Stimulated activated CD8-positive, alpha-beta memory T cell treated with anti-CD3 and anti-CD28 coated beads, Interleukin-4, amount 100 ng/mL, for 4 hours (primary cell): ENCODE measurements at places on chromosomes 3 and 15.

DNA sequence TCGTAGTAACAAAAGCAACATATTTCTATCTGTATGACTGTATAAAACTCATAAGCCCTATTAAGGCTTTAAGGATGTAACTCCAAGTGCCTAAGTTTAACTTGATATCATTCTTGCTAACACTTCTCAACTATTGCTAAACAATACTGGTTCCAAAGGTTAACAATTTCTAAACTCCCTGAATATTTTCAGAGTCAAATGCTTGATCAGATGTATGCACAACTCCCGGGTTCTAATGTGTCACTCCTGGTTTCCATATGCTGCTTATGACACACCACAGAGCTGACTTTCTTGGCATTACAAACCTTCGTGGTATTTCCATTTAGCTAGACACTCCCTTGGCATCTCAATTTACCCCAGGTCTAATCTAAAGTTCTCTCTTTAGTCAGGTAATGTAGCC lies 26.3 kb downstream of the DZIP1L start:
- no peak for DNase-seq

- DNase-seq, result no peak
Measured at GRCh38 chr3:116614795-116615362, 94.7 kb upstream of the TUSC7 start.

DNA sequence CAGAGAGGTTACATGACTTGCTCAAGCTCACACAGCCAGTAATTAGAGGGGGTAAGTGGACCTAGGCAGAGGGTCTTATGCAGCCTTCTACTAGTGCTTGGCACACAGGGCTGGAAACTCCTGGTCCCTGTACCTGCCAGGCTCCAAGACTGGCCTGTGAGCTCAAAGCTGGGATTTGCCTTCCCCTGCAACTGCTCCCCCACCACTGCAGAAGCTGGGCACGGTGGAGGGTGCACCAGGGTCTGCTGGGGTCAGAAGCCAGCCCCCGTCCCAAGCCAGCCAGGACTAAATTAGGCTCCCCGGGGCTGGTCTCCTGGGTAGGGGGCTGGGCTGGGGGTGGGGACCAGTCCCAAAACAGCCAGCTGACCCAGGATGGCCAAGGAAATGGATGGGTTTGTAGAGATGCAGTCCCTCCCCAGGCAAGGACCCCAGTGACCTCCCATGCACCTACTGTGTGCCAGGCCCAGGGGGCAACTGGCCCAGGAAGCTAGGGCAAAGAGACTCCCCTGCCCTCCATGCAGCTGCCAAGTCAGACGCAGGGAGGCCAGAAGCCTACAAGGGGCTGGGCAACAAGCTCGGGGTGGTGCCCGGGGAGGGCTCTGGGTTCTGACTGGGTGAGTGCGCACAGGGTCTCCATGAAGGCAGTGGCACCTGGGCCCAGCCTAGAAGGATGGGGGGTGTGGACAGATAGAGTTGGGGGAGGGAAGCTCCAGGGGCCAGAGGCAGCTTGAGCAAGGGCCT lies 51.8 kb upstream of the LINGO1 start:
- DNase-seq, result no peak

- no peak for DNase-seq
Measured at GRCh38 chr15:48389691-48390143, 58.5 kb downstream of the DUT start.

- DNase-seq, result no peak
Measured at GRCh38 chr15:60957111-60957510, 272.0 kb downstream of the RORA start.

DNA sequence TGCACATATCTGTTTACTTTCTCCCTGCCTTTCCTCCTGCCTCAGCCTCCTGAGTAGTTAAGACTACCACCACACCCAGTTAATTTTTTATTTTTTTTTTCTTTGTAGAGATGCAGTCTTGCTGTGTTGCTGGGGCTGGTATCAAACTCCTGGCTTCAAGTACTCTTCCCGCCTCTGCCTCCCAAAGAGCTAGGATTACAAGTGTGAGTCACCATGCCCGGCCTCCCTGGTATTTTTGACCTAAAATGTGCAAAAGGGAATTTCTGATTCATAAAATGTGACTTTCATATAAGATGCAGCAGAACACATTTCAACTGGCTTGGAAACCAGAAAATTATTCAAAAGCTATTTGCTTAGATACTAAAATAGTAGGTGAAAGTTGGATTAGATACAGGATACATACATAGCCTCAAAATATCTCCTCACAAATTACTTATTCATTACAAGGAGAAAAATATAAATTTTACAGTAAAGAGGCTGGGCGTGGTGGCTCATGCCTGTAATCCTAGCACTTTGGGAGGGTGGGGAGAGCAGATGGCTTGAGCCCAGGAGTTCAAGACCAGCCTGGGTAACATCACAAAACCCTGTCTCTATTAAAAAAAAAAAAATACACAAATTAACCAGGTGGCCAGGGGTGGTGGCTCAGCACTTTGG lies 32.0 kb downstream of the MAP4 start:
- no peak for DNase-seq

DNA sequence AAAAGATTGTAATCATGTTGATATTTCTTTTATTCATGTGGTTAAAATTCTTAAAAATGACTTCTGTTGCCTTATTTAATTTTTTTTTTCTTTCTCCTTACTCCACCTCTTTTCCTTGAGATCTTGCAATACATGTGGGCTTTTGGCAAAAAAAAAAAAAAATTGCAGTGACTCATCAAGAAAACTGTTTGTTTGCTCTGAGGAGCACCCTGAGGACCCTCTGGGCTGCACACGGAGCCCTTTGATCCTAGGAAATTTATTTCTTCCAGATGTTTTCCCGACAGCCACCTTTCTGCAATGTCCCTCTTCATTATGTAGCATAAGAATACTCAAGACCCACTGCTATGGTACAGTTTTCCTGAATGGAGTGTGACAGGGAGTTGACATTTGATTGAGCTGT lies 371.7 kb downstream of the ZBTB20 start:
- DNase-seq, result no peak

DNA sequence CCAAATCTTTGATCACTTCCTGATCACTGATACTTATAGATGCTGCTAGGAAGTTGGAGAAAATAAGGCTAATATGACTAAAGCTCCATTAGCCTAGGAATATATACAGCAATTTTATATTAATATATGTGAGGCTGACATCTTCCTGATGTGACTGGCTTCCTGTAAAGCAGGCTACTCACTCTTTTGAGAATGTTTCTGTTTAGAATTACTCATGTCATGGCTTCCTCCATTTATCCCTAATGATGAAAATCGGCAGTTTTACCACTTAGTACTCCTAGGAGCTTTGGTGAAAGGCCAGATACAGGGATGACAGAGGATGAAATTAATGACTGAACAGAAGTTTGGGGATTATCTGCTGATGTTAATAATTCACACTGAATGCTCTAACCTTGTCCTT lies 3.9 kb upstream of the MAP1A start:
- DNase-seq, result no peak
